ENCODE measurements at places on chromosomes 7 and 10.

DNA sequence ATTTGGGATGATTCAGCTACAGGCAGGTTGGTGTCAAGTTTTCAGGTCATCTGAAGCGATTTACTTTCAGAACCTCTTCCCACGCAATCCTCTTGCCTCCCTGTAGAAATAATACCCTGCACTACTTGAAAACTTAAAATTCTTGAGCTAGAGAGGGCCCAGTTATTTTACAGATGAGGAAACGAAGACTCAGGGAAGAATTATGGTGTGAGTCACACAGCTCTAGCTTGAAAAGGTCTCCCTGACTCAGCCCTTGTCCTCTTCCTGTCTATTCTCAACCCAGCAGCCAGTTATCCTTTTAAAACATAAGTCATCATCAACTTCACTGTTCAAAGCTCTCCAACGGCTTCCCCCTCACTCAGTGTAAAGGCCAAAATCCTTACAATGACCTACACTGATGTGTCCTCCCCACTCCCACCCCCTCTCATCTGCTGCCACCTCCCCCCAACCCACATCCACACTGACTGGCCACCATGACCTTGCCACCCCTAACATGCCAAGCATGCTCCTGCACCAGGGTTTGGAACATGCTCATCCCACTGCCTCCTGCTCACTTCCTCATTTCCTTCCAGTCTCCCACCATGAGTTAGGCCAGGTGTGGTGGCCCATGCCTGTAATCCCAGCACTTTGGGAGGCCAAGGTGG, 3.4 kb downstream of the DNMBP start:
- DNase-seq, result no peak

GRCh38 chr7:1679966-1680730, 10.1 kb downstream of the ELFN1 start:
- DNase-seq, result no peak

- no peak for DNase-seq
Observed at GRCh38 chr10:1368842-1369171, 312.6 kb downstream of the WDR37 start.

- no peak for DNase-seq
Observed at GRCh38 chr10:84262190-84262956, 17.5 kb downstream of the RGR start.

DNA sequence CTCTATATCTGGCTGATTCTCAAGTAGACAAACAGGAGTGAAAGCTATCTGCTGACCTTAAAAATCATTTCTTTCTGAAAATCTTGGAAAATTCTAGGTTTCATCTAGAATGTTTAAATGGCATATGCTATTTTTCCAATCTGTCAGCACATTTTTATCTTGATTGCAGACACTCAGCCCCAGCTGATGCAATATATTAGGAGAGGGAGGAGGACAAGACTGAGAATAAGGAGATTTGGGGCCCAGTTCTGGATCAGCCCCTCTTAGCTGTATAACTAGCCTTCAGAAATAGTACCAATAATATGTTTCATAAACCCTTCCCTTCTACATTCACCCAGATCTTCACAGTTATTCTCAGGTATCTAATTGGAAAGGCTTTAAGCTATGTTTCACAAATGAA, 131.2 kb downstream of the HDAC9 start:
- DNase-seq, result no peak

DNA sequence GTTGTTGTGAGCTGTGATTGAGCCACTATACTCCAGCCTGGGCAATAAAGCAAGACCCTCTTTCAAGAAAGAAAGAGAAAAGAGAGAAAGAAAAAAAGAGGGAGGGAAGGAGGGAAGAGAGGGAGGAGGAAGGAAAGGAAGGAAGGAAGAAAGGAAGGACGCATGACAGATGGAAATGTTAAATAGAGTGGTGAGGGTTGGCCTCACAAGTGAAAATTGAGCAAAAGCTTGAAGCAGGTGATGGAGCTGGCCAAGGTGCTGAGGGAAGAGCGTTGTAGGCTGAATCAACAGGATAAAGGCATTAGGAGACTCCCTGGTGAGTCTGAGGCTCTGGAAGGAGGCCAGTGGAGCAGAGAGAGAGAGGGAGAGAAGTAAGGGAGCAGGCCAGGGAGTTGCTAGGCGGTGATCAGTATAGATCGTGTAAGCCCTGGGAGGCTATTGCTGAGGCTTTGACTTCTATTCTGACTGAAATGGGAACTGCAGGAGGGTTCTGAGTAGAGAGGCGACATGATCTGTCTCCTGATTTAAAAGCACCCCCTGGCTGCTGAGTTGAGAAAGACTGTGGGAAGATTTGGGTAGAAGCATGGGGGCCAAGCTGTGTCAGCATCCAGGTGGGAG, 26.5 kb upstream of the TMEM248 start:
- no peak for DNase-seq

GRCh38 chr10:113002449-113002777, 52.4 kb downstream of the TCF7L2 start:
- no peak for DNase-seq

GRCh38 chr7:132869166-132869861, 212.6 kb downstream of the CHCHD3 start:
- DNase-seq, result no peak

All from NCI-H2029 (cell line).